ENCODE measurements at places on chromosomes 11 and 22.

DNA sequence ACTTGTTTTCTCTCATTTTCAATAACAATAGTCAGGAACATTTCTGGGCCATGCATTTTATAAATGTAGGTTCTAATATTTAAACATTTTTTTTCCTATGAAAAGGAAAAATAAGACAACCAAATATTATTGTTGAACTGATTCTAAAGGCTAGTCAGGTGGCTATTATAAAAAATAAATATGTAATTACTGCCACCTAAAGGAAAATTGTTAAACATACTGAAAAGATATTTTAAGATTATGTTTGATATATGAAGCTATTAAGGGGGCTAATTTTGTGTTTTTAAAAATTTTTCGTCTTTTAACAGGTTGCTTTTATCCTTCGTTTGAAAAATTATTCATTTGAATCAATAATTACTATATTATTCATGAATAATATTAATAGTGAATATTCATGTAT, 62.2 kb upstream of the FDX1 start:
- DNase-seq, result no peak

- no peak for DNase-seq
Observed at GRCh38 chr22:17518406-17518805, 44.9 kb upstream of the SLC25A18 start.

DNA sequence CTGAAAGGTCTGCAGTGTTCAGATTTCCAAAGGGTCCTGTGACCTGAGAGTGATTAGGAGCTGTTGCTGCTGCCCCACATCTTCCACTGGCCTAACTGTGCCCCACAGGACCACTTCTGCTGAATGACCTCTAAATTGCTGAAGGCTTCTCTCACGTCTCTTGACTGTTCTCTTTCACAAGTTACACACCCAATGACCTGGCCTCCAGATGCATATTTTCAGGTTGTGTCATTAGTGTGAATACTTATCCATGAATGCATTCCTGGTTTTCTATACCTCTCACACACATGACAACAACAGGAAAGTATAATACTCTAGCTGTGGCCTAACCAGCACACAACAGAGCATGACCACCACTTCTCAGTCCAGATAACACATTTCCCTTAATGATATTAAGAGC, 15.4 kb downstream of the PRR14L start:
- no peak for DNase-seq

GRCh38 chr22:25051073-25051472, 98.6 kb downstream of the KIAA1671 start:
- DNase-seq, result no peak

GRCh38 chr11:21119411-21119810, 450.0 kb downstream of the NELL1 start:
- DNase-seq, result no peak

DNA sequence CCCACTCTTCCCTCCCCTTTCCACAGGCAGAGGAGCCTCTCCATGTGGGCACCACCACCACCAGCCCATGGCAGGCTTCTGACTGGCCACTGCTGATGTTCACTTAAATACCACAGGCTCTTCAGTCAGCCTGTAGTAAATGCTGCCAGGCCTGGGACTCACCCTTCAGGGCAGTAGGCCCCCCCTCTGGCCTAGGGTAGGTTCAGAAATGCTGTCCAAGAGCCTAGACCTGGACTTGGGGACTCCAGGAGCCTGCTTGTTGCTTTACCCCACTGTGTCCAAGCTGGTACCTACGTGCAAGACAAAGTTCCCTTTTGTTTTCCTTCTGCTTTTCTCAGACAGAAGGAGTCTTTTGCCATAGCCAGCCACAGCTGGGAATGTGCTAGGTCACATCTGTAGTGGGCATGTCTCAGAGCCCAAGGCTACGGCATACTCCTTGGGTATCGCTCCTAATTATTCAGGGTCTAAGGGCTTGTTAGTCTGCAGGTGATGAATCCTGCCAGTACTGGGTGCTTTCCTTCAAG, 38.6 kb downstream of the TMEM135 start:
- DNase-seq, result no peak

DNA sequence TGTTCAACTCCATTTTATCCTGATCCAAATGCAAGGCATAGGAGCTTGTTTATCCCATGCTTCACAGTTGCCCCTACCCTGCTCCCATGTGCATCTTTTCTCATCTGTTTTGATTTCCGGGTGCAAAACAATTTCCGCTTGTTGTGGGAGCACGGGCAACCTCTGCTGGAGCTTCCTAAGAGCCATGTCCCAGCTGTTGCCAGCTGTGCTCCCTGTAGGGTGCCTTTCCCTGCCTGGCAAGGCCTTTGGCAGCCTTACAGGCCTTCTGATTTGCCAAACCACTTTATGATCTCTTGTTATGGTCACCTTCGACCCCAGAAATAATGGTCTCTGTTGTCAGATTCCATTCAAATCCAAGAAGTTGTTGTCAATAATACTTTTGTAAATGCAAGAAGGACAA, 1038.5 kb downstream of the OPCML start:
- DNase-seq, result no peak

GRCh38 chr11:95720195-95720594, 69.4 kb downstream of the FAM76B start:
- DNase-seq, result no peak

DNA sequence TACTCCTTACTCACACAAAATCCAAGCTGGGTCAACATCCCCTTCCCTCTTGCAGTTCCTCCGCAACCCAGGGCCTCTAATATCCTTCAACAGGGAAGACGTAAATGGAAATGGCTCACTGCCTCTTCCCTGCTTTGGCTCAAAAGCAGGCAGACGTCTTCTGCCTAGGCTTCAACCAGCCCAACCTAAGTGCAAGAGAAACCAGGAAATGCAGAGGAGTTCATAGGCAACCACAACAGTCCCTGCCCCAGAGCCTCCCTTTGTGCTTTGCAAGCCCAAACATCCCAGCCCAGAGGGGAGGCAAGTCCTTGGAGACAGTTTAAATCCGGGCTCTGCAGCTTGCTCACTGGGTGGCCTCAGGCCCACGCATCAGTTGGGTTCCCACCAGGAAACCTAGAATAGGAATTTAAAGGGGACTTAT, 33.3 kb downstream of the CD6 start:
- DNase-seq, result no peak

GRCh38 chr11:116170526-116171120, 602.2 kb downstream of the BUD13 start:
- DNase-seq, result no peak

- DNase-seq, result no peak
Observed at GRCh38 chr22:34784056-34784455, 281.9 kb upstream of the ISX start.

DNA sequence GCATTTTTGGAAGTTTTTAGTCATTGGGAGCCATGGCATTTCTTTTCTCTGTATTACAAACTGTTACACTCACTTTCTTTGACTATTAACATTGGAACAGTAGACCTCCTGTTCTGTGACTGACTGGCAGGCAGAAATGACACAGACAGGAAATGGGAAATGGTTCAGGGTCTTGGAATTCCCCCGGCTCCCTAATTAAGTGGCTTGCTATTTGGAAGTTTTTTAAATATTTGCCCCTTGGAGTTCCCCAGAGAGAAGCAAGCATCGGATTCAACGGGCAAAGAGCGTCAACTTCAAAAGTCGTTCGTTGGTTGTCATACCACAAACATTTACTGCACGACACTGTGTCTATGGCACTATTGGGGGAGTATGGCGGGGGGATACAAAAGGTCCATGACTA, 1.1 kb upstream of the BIRC2 start:
- no peak for DNase-seq

- DNase-seq, result no peak
Observed at GRCh38 chr11:39434466-39434865, 2025.0 kb downstream of the LRRC4C start.

GRCh38 chr11:27315836-27316235, 47.2 kb downstream of the CCDC34 start:
- no peak for DNase-seq

DNA sequence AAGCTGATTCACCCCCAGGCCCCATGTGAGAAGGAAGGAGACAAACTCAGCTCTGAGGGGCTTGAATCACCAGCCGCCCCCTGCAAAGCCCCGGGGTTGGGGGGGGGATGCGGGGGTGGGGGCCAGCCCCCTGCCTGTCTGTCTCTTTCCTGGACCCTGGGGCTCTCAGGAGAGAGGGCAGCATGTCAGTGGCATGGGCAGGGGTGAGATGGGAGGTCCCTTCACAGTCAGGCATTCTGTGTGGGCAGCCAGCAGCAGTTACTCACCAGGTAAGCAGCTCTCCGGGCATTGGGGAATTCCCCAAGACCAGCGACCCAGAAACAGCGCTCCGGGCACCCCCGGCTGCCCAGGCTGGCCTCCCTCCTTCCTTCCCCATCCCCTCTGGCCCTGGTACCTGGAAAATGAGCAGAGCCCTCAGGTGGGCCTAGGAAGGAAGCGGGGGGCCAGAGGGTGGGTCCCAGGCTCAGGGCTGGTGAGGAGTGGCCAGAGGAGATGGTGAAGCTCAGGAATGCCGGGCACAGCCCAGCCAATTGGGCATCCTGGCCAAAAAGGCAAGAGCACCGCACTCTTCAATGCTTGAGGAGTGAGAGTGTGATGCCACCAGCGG, 4.2 kb upstream of the LIF start:
- DNase-seq, result no peak

DNA sequence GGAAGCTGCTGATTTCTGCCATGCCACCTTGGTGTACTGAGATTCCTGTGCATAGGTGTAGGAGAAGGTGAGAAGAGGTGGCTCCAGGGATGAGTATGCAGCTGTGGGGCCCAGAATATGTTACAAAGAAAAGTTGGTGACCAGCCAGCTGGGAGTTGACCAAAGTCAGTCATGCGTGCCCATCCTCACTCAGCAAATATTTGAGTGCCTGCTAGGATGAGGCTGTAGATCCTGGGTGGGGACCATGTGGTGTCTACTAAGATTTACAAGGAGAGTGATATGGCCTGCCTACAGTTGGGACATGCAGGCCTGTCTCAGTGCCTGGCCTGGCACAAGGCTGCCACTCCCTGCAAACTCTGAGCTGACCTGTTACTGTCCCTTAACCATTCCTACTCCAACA, 19.4 kb downstream of the RNF185 start:
- no peak for DNase-seq

GRCh38 chr11:45145379-45146071, 914 bp upstream of the PRDM11 start:
- DNase-seq, result no peak

GRCh38 chr11:94866231-94866822, 98.2 kb downstream of the AMOTL1 start:
- no peak for DNase-seq

- no peak for DNase-seq
Observed at GRCh38 chr11:95522874-95523273, 266.7 kb downstream of the FAM76B start.
